Hypothalamus (tissue), 51 donors: ENCODE measurements at places on chromosomes 6 and 20.

DNA sequence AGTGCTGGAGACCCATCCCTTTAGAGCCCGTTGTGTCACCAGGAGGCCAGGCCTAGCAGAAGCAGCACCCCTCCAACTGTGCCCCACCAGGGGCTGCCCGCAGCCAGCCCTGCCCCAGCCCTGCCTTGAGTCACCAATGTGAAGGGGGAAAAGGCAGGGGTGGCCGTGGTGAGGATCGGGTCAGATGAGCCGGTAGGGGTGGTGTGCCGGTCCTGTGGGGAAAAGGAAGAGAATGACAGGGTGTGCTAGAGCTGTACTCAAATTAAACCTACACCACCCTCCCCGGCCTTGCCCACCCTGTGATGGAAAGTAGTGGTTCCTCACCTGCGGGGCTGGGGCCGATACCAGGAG is 3.1 kb downstream of the SAPCD1 start:
- no peak for DNase-seq

GRCh38 chr6:138559143-138559542 is 59.8 kb upstream of the NHSL1 start:
- DNase-seq, result no peak

- DNase-seq, result no peak
Measured at GRCh38 chr6:142570221-142570671, 268.4 kb downstream of the ADGRG6 start.

- DNase-seq, result no peak
Measured at GRCh38 chr6:3419624-3420272, 37.1 kb downstream of the SLC22A23 start.

GRCh38 chr6:135002974-135003703 is 51.5 kb downstream of the HBS1L start:
- no peak for DNase-seq

- DNase-seq, result no peak
Measured at GRCh38 chr6:153150752-153151440, 19.8 kb upstream of the RGS17 start.

DNA sequence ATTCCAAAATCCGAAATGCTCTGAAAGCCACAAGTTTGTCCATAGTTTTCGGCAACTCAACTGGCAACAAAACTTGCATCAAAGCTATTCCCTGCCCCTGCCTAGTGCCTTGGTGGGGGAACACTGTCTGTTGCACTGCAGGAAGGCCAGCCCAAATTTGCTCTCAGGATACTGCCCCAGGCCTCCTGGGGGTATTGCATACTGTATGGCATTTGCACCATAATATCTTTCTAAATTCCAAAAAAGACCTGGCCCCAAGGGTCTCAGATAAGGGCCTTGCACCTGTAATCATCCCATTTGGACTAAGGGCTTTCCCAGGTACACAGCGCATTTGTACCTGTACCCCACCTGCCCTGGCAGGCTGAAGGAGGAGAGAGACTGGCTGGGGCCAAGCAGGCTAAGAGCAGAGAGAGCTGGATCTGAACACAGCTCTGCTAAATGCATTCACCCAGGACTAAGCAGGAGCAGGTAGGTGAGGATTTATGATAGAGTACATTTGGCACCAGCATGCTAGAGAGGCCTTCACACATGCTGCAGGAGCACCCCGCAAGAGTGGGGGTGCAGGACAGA is 4.0 kb upstream of the GRM4 start:
- no peak for DNase-seq

- DNase-seq, result no peak
Measured at GRCh38 chr6:49052901-49053300, 410.2 kb downstream of the MMUT start.

- DNase-seq, result no peak
Measured at GRCh38 chr6:156862711-156863110, 85.5 kb downstream of the ARID1B start.

- no peak for DNase-seq
Measured at GRCh38 chr20:5705827-5706226, 44.4 kb upstream of the SHLD1 start.

- no peak for DNase-seq
Measured at GRCh38 chr6:1461207-1461606, 71.8 kb downstream of the FOXF2 start.

DNA sequence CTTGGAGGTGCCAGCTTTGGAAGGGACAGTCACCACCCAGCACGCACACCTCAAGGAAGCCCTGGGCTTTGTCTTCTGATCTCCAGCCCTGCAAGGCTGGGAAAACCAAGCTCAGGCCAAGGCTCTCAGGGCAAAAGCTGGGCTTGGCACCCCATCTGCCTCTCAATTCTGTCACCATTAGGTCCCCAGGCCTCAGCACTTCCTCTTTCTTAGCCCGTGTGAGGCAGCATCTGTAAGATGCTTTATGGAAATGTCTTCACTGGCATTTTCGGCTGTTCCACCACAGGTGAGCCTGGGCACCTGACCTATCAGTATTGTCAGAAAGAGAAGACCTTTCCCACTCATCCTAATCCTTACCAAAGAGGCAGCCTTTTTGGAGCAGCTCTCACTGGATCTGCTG is 24.6 kb downstream of the GMEB2 start:
- no peak for DNase-seq

GRCh38 chr6:129852257-129852858 is 8.8 kb downstream of the TMEM244 start:
- no peak for DNase-seq

GRCh38 chr6:169429001-169429400 is 175.4 kb upstream of the THBS2 start:
- DNase-seq, result no peak

- DNase-seq, result no peak
Measured at GRCh38 chr6:17967668-17968518, 19.5 kb downstream of the KIF13A start.

DNA sequence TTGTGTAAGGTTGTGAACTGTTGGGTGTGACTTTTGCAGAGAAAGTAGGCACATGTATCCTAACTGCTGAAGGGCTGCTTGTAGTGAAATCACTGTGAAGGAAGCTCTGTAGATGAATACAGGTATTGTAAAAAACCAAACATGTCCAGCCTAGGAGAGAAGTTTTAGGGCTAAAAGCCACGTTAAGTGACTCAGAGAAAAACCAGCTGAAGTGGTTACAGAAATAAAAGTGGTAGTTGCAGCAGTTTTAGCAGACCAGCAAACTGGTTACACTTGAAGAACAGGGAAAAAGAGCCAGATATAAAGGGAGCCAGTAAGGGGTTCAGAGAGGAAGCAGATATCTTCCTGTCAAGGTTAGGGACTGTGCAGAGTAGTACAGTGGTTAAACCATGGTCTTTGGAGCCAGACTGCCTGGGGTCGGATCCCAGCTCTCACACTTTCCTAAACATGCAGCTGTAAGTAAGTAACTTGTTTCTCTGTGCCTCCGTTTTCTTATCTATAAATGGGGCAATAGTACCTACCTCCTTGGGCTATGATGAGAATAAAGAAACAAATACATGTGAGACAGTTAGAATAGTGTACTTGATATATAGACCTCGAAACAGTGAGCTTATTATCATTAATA is 33.8 kb upstream of the RNF8 start:
- DNase-seq, result no peak

DNA sequence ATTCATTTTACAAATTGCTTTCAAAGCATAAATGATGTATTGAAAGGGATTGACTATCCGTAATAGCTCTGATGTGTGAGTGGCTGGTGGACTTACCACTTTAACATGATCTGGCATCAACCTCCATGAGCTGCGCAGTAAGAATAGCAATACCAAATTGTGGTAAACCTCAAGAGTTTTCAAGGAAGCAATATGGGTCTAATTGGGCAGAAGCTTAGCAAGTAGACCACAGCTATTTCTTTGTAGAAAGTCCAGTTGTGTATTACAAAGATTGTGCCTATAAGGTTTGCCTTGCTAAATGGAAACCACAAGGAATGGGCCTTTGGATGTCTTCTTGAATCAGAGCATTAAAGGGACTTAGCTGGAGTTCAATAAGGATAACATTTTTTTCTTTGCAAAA is 736.6 kb downstream of the KIF16B start:
- DNase-seq, result no peak

DNA sequence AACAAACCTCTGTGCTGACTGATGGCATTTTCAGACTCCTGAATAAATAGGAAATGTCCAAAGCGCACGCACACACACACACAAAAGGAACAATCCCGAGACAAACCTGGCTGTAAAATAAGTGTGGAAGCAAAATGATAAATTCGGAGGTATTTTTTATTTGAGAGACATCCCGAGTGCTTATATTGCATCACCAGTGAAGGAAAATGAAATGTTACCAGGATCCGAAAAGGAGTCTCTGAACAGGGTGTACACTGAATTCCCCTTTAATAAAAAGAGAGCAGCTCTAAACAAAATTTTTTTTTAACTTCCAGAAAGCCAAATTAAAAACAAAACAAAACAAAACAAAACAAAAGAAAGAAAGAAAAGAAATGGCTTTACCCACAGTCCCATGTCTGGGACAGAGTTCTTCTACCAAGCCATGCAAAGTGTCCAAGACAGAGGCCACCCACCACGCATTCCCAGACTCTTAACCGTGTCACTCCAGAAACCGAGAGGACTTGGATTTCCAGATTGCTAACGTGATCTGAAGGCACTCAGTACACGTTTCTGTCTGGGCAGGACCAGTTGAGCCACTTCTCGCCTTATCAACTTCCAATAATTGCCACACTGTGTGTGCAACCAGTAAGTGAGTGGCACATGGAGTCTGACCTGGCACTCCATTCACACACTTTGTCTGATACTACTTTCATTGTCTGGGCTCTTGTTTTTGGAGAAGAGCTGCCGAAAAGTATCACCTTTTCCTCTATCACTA is 817 bp downstream of the ME1 start:
- DNase-seq, result peak; percentile 30

GRCh38 chr6:133817460-133818047 is 71.4 kb upstream of the TCF21 start:
- no peak for DNase-seq

GRCh38 chr6:127547215-127547614 is 28.1 kb upstream of the MTCL3 start:
- no peak for DNase-seq

GRCh38 chr6:143581835-143582480 is 70.4 kb upstream of the FUCA2 start:
- no peak for DNase-seq

DNA sequence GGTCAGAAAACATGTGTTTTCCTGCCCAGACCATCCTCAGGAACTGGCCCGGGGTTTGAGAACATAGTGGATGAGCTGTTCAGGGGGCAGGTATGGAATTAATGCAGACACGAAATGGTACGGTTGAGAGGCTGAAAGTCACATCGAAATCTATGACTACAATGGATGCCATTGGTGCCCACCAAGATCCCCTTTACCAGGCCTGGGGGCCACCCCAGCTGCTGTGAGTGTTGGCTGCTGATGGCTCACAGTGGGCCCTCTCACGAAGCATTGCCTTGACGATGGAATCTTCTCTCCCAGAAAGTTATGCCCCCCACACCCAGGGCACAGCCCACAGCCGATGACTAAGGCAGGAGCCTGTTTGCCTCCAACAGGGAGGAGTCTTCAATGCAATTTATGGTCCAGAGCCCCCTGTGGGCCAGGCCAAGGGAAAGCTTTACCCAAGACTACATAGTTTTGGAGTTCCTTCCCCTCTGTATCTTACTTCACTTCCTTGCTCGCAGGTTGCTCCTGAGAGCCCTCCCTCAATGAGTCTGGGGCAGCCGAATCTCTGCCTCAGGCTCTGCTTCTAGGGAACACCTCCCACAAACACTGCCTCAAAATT is 92.6 kb downstream of the BFSP1 start:
- DNase-seq, result no peak

DNA sequence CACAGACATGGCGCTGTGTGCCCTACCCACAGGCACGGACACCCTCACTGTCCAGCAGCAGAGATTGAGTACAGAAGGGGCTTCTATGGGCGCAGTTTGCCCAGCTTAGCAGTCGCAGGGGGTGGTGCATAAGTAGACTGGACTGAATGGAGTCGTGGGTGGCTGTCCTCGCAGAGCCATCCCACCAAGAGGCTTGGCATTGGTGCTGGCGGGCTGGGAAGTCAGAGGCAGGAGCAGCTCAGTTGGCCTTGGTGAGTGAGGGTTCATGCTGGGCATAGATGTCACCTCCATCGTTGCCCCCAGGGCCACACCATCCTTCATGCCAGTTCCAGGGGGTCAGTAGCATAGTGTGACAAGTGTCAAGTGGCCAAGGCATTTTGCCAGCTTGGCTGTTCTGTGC is 25.2 kb downstream of the SUMO4 start:
- DNase-seq, result no peak

GRCh38 chr6:64932486-64932885 is 774.5 kb downstream of the EYS start:
- no peak for DNase-seq

GRCh38 chr6:10862361-10862760 is 19.5 kb downstream of the GCM2 start:
- DNase-seq, result no peak

DNA sequence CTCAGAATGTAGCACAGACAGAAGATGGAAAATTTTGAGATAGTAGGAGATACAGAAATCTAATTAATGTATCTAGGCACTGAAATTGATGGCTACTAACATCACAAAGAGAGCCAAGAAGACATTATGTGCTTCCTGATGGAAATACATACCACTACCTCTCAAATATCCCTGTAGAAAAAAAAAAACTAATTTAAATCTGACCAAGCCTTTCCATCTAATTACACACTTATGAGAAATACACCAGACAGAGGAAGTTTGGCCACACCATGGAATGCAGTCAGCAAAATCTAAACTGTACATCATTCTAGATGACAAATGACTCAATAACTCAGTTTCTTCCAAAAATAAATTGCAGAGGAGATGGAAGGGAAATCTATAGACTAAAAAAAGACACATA is 18.9 kb downstream of the VPS52 start:
- no peak for DNase-seq

DNA sequence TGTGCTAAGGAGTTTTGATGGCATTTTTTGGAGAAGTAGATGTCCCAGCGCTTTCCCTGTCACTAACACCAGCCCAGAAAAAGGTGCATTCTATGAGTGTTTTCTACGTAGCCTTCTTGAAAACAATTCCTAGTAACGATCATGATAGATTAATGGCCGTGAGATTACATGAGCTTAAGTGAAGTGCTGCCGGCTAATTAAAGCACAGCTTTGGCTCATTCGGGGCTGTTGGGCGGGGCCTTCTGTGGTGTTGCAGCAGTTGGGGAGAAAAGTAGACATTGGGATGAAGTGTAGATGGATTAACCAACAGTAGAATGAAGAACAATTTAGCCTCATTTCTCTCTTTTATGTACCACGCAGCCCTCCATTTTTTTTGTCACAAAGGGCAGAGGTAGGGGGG is 20.8 kb upstream of the TRAF3IP2 start:
- no peak for DNase-seq

DNA sequence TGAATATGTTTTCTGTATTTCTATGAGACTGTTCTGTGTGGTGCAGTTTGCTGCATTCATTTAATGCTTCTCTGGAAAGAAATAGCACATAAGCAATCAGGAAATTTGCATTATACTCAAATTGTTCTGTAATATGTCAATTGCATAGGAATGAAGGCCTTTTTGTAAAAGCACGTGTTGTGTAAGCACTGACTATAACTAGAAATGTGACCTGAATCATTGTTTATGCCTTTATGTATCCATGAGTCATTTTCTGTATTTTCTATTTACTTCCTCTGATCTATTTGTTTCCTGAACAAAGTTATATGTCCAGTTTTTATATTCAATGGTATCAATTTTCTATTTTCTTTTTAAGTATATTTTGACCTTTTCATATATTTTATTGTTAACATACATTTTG is 1455.3 kb downstream of the GRIK2 start:
- DNase-seq, result no peak

- no peak for DNase-seq
Measured at GRCh38 chr6:146902846-146903245, 301.4 kb upstream of the STXBP5 start.
